ENCODE measurements at places on chromosomes 5 and 9. TPM values are rescaled to one million over a fixed set of nuclear protein-coding genes. Genes with fewer than 3 reads are reported as not detected.

- H3K36me3 ChIP-seq = no peaks in the 10 kb centered on the region
- H3K4me1 ChIP-seq = no peaks in the 10 kb centered on the region
- H3K4me3 ChIP-seq = no peak overlapping the region
- no peak overlapping the region for H3K27ac ChIP-seq
These were observed 16.4 kb upstream of the FST start for GRCh38 chr5:53463909-53464621.

G3BP1 gene
- 134 TPM for total RNA-seq

PCDHGA1 gene
- 0.71 TPM for total RNA-seq

- no peak for DNase-seq
- H3K4me1 ChIP-seq = no peaks in the 10 kb centered on the region
- H3K27me3 ChIP-seq = no peaks in the 10 kb centered on the region
- no peaks in the 10 kb centered on the region for H3K36me3 ChIP-seq
- no peak overlapping the region for H3K4me3 ChIP-seq
- no peak overlapping the region for H3K27ac ChIP-seq
These were observed 28.2 kb downstream of the MEF2C start for GRCh38 chr5:88854769-88855168.

DNA sequence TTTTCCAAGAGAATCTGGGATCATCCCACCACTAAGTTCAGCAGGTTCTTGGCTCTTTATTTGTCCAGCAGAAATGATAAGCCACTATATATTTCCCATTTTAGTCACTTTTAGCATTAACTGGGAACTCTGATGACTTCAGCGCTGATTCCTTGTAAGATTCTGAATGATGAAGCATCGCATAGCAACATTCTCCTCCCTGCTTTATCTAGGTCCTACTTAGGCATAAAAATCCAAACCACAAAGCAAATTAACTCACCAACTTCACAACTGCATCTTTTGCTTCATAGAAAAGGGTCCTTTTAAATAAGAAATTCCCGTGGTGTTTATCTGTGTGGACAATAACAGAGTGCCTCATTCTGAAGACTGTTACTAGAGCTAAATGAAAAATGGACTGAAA lies 203.9 kb downstream of the SAXO1 start:
- H3K27ac ChIP-seq = no peak overlapping the region
- no peaks in the 10 kb centered on the region for H3K36me3 ChIP-seq
- H3K4me1 ChIP-seq = peaks cover 15% of the 10 kb centered on the region

- no peak overlapping the region for H3K4me3 ChIP-seq
- H3K27ac ChIP-seq = no peak overlapping the region
- H3K27me3 ChIP-seq = no peaks in the 10 kb centered on the region
- no peaks in the 10 kb centered on the region for H3K36me3 ChIP-seq
These were observed 976.4 kb upstream of the CDH9 start for GRCh38 chr5:28014779-28015178.

DNA sequence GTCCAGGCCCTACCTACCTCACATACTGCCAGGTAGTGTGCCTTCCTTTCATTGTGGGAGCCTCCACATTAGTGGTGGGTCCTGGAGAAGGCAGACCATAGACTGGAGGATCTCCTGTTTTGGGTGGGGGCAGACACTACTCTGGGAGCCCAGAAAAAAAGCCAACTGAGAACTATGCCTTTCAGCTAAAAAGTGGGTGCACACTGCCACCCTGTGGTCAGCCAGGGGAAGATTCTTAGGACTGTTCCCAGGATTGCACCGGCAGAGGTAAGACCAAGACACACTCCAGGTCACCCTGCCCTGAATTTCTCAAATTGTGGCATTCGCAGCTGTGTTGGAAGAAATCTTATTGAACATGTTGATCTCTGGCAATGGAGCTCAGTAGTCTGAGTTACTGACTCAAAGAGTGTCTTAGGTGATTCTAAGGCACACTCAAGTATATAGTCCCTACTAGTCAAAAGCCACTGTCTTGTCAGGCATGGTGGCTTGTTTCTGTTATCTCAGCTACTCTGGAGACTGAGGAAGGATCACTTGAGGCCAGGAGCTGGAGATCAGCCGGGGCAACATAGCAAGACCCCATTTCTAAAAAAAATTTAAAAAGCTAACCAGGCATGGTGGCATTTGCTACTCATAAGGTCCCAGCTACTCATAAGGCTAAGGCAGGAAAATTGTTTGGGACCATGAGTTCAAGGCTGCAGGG lies 3.6 kb downstream of the SIGMAR1 start:
- peaks cover 8% of the 10 kb centered on the region for H3K36me3 ChIP-seq
- H3K27ac ChIP-seq = no peak overlapping the region
- peaks cover 24% of the 10 kb centered on the region for H3K27me3 ChIP-seq
- no peak overlapping the region for H3K4me3 ChIP-seq

- no peaks in the 10 kb centered on the region for H3K4me1 ChIP-seq
- H3K36me3 ChIP-seq = no peaks in the 10 kb centered on the region
- H3K27me3 ChIP-seq = no peaks in the 10 kb centered on the region
- no peak overlapping the region for H3K4me3 ChIP-seq
- no peak overlapping the region for H3K27ac ChIP-seq
- no peak for DNase-seq
These were observed 162.3 kb downstream of the DRD1 start for GRCh38 chr5:175281714-175282113.

- H3K4me1 ChIP-seq = no peaks in the 10 kb centered on the region
- no peaks in the 10 kb centered on the region for H3K36me3 ChIP-seq
- no peak within 1 kb of the TSS for H3K27ac ChIP-seq
- DNase-seq = peak; percentile 80
- no peaks in the 10 kb centered on the region for H3K27me3 ChIP-seq
- H3K4me3 ChIP-seq = no peak within 1 kb of the TSS
These were observed at the start of gene ARL14EPL for GRCh38 chr5:116032094-116032517. ARL14EPL (plus strand) TSS chr5:116032472; CDS start chr5:116051466, 18,994 bp downstream.

LAMC3 gene
- 24.3 TPM for total RNA-seq

DNA sequence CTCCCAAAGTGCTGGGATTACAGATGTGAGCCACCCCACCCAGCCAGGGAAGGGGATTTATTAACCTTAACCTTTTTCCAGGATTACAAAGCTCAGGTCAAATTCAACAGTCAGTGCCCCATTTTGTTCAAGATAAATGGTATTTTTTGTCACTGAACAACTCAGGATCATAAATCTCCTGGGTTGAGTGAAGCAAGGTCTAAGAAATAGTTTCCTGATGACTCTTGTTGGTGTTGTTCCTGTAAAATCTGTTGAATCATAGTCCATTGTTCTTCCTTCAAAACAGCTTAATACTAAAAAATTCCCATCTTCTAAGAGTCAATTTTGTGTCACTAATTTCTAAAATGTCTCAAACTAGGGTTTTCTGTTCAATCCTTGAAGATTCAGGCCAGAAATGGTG lies 33.9 kb upstream of the JMY start:
- no peak overlapping the region for H3K27ac ChIP-seq
- no peaks in the 10 kb centered on the region for H3K4me1 ChIP-seq

GRCh38 chr5:124962111-124962510 lies 215.7 kb upstream of the ZNF608 start:
- no peaks in the 10 kb centered on the region for H3K36me3 ChIP-seq
- no peak overlapping the region for H3K27ac ChIP-seq
- H3K4me3 ChIP-seq = no peak overlapping the region
- H3K4me1 ChIP-seq = peaks cover 14% of the 10 kb centered on the region
- DNase-seq = no peak

- H3K36me3 ChIP-seq = no peaks in the 10 kb centered on the region
- H3K27me3 ChIP-seq = no peaks in the 10 kb centered on the region
- H3K27ac ChIP-seq = no peak overlapping the region
- no peak for DNase-seq
These were observed 51.0 kb upstream of the PHF24 start for GRCh38 chr9:34907044-34907443.

DNA sequence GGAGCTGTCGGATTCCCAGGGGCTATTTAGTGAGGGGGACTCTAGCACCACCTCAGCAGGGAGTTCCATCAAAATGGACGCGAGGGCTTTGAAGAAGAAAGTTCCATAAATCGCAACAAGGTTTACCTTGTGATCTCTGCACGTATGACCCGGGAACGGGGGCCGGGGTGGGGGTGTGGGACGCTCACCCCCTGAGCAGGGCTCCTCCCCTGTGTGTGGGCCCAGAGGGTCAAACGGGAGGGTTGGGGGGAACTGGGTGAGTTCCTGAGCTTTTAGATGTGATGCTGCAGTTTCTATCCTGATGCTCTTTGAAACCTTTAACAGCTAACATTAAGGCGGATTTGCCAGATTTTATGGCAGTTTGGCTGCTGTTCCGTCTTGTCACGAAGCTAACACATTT lies 18.9 kb upstream of the LRRC14B start:
- peaks cover 3% of the 10 kb centered on the region for H3K4me1 ChIP-seq
- no peak overlapping the region for H3K27ac ChIP-seq
- no peak overlapping the region for H3K4me3 ChIP-seq
- peak; percentile 3 for DNase-seq

PCDHA3 gene
- total RNA-seq = 0.74 TPM

ADGRD2 gene
- total RNA-seq = not detected

- no peaks in the 10 kb centered on the region for H3K4me1 ChIP-seq
- no peaks in the 10 kb centered on the region for H3K27me3 ChIP-seq
- no peak overlapping the region for H3K27ac ChIP-seq
- DNase-seq = no peak
- no peak overlapping the region for H3K4me3 ChIP-seq
These were observed 110.0 kb downstream of the ENC1 start for GRCh38 chr5:74530326-74531050.

GRCh38 chr9:8011974-8012373 lies 212.4 kb upstream of the DMAC1 start:
- H3K4me3 ChIP-seq = no peak overlapping the region
- no peaks in the 10 kb centered on the region for H3K27me3 ChIP-seq
- no peaks in the 10 kb centered on the region for H3K4me1 ChIP-seq
- peak; percentile 17 for DNase-seq
- no peak overlapping the region for H3K27ac ChIP-seq
- no peaks in the 10 kb centered on the region for H3K36me3 ChIP-seq

EFNA5 gene
- 12.4 TPM for total RNA-seq

GRCh38 chr5:154313360-154314017 lies 123.0 kb downstream of the GALNT10 start:
- H3K4me3 ChIP-seq = no peak overlapping the region
- H3K27me3 ChIP-seq = no peaks in the 10 kb centered on the region
- DNase-seq = no peak
- no peak overlapping the region for H3K27ac ChIP-seq

GRCh38 chr9:37938121-37938891 lies 34.4 kb upstream of the SLC25A51 start:
- H3K36me3 ChIP-seq = no peaks in the 10 kb centered on the region
- H3K4me3 ChIP-seq = no peak overlapping the region
- H3K4me1 ChIP-seq = peaks cover 19% of the 10 kb centered on the region

GRCh38 chr5:109141222-109142200 lies 268.3 kb downstream of the PJA2 start:
- no peak overlapping the region for H3K27ac ChIP-seq
- no peak for DNase-seq
- no peaks in the 10 kb centered on the region for H3K36me3 ChIP-seq
- no peak overlapping the region for H3K4me3 ChIP-seq
- H3K27me3 ChIP-seq = no peaks in the 10 kb centered on the region
- no peaks in the 10 kb centered on the region for H3K4me1 ChIP-seq

- H3K27me3 ChIP-seq = no peaks in the 10 kb centered on the region
- no peak overlapping the region for H3K27ac ChIP-seq
- no peak overlapping the region for H3K4me3 ChIP-seq
- peaks cover 4% of the 10 kb centered on the region for H3K36me3 ChIP-seq
- no peak for DNase-seq
- H3K4me1 ChIP-seq = no peaks in the 10 kb centered on the region
These were observed 16.8 kb downstream of the SLC46A2 start for GRCh38 chr9:112873773-112874405.

GRCh38 chr5:156037151-156037909 lies 289.6 kb upstream of the SGCD start:
- no peaks in the 10 kb centered on the region for H3K36me3 ChIP-seq
- no peak overlapping the region for H3K27ac ChIP-seq
- DNase-seq = no peak
- no peaks in the 10 kb centered on the region for H3K4me1 ChIP-seq
- H3K4me3 ChIP-seq = no peak overlapping the region

DNA sequence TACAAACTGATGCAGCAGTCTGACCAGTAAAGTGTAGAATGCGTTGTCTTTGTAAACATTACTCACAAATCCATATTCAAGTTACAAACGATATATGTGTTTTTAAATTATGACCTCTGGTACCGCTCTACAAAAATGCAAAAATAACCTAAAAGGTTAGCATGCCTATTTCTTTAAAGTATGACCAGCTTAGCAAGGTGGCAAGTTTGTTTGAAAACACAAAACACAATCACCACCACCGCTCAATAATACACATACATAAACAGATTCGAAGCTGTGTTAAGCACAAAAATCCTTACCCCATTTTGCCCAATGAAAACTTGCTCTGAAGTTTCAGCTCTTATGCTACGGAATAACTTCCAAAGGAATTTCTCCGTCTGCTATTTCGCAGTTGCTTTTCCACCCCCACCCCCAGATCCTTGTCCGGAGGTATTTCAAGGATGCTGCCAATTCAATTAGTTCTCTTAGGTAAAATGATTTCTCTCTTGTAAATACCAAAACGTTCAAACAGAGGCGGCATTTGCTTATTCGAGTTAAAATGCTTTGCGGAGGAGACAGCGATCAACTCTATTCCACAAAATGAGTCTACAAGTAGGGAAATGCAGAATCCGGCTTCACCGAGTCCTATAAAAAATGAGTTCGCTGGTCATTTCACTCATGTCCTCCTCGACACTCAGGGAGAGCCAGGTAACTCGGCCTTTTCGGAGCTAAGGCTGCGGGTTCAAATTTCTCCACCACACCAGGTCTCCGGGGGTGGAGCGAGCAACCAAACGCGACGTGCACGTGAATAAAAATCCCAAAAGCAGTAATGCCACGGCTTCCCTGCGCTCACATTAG lies 1.2 kb downstream of the HOMER1 start:
- H3K27me3 ChIP-seq = peaks cover 24% of the 10 kb centered on the region
- DNase-seq = peak; percentile 76
- H3K4me3 ChIP-seq = peak overlapping the region; percentile 30
- peaks cover 5% of the 10 kb centered on the region for H3K4me1 ChIP-seq

GRCh38 chr9:123058834-123059233 lies 25.4 kb downstream of the GPR21 start:
- no peak overlapping the region for H3K27ac ChIP-seq
- no peaks in the 10 kb centered on the region for H3K27me3 ChIP-seq
- no peak overlapping the region for H3K4me3 ChIP-seq
- no peak for DNase-seq
- peaks cover 3% of the 10 kb centered on the region for H3K36me3 ChIP-seq

DNA sequence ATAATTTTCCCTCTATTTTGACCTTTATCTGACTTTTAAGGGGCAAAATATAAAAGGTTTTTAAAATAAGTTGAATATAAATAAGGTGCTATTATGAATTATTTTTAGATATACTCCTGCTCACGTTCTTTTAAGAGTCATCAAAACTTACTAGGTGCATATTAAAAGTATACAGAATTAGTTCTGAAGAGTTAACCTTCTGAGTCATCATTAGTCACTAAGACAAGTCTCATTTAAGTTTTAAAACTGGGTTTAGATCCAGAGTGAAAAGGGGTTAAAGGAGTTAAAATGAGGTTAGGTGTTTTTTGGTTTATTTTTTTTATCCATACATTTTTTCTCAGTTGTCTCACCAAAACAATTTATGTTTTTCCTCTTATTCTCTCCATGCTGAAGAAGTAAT lies 41.7 kb downstream of the SMIM15 start:
- no peaks in the 10 kb centered on the region for H3K36me3 ChIP-seq
- DNase-seq = no peak
- H3K4me1 ChIP-seq = no peaks in the 10 kb centered on the region
- H3K27me3 ChIP-seq = no peaks in the 10 kb centered on the region
- no peak overlapping the region for H3K4me3 ChIP-seq

OR2Y1 gene
- total RNA-seq = not detected
